Naive thymus-derived CD4-positive, alpha-beta T cell (primary cell): ENCODE measurements at places on chromosomes 2 and 18. TPM values are rescaled to one million over a fixed set of nuclear protein-coding genes. Genes with fewer than 3 reads are reported as not detected.

EGR4 gene
- polyA plus RNA-seq = not detected

CNDP1 gene
- polyA plus RNA-seq = 0.12 TPM

TEX44 gene
- polyA plus RNA-seq = not detected

DNA sequence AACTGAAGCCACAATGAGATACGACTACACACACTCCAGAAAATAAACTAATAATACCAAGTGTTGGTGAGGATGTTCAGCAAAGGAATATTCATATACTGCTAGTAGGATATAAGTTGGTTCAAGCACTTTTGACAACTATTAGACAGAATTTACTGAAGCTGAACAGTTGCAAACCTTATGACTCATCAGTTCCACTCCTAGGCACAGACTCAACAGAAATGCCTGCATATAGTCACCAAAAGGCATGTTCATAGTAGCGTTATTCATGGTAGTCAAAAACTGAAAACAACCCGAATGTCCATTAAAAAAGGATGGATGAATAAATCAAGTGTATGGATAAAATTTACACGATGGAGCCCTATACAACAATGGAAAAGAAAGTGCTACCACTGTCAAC lies 232.0 kb downstream of the ANAPC1 start:
- H3K27ac ChIP-seq = no peak overlapping the region
- H3K36me3 ChIP-seq = no peaks in the 10 kb centered on the region
- no peak overlapping the region for H3K4me3 ChIP-seq
- DNase-seq = no peak
- H3K4me1 ChIP-seq = no peaks in the 10 kb centered on the region

DNA sequence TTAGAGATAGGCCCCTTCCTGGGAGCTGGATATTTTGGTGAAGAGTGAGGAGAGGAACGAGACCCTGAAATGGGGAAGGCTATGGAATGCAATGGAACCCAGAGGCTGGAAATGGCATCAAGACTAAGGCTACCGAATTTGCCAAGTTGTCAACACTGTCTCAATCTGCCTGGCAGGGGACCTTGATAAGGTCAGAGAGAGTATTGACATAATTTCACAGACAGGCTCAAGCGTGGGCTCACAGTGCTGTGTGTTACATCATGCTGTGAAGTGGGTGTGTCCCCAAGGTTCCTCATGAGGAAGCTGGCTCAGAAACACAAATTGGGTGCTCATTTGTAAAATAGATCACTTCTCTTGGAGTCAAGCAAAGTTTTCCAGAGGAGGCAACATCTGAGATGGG lies 51.8 kb upstream of the CYRIA start:
- DNase-seq = no peak
- H3K36me3 ChIP-seq = no peaks in the 10 kb centered on the region
- no peaks in the 10 kb centered on the region for H3K4me1 ChIP-seq
- no peak overlapping the region for H3K4me3 ChIP-seq

GRCh38 chr2:143960177-143960576 lies 559.7 kb downstream of the ZEB2 start:
- H3K4me3 ChIP-seq = no peak overlapping the region
- H3K27ac ChIP-seq = no peak overlapping the region
- no peaks in the 10 kb centered on the region for H3K4me1 ChIP-seq
- H3K36me3 ChIP-seq = no peaks in the 10 kb centered on the region

GRCh38 chr2:8867363-8867762 lies 29.9 kb upstream of the KIDINS220 start:
- H3K4me3 ChIP-seq = no peak overlapping the region
- no peak for DNase-seq
- H3K27ac ChIP-seq = no peak overlapping the region

DNA sequence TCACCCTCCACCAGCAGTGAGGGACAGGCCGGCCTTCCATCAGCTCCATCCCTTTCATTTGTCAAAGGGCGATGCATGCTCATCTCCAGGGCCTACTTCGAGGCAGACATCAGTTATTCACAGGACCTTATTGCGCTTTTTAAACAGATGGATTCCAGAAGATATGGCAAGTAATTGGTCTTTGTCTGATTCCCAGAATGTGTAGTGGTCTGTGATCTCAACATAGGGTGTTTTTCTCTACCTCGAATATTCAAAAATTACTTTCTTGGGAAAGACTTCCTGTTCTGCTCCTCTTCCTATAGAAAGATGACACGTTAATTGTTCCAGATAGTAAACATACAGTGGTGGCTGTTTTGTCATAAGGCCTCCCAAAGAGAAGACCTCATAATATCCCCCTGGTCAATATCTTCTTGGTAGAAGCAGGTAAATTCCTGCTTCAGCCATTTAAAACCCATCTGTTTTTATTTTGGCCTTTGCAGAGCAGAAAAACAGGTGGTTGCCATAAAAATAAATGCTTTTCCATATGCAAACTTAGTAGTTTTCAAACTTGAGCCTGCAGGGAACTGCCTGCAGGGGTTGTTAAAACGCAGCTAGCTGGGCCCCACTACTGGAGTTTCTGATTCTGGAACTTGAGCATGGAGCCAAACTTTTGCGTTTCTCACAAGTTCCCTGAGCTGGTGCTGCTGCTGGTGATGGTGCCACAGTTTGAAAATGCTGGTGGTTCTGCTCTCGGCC lies 8.2 kb downstream of the SMARCAL1 start:
- H3K27me3 ChIP-seq = no peaks in the 10 kb centered on the region
- H3K36me3 ChIP-seq = peaks cover 71% of the 10 kb centered on the region
- H3K4me3 ChIP-seq = no peak overlapping the region
- no peak for DNase-seq
- H3K27ac ChIP-seq = no peak overlapping the region

DNA sequence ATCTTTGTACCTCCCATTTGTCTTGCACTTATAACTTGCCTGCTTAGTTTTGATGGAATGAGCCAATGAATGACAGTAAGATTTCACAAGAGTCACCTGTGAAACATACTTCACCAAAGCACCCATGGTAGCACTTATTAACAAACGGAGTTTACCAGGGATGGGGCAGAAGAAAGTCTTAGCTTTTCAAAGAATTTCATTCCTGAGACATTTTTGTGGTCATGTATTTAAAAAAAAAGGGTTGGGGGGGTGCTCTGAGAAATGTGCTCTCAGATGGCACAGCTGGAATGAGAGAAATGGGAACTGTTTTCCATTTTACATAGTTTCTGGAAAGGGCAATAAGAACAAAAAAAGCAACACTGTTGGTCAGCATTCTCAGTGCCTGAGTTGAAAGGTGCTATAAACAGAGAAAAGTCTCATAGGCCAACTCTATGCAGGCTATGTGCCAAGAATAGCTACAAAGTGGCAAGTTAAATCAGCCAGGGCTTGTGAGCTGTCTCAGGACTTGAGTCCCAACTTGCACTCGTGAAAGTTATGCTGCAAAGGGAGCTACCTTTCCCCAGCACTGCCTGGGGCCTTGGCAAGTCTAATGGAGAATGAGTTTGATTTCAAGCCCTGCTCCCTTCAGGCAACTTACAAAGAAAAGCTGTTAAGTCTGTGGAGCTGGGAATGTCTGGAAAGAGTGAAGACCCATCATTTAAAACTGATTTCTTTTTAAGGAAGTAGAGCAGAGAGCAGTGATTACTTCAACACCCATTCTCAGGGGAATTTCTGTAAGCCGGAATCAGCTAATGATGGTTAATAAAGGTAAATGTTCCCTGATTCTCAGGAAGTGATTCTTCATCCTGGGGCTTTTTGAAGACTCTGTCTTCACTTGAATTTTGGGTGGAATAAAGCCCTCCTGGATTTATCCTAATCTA lies 170.6 kb downstream of the SLC8A1 start:
- H3K4me1 ChIP-seq = no peaks in the 10 kb centered on the region
- H3K36me3 ChIP-seq = no peaks in the 10 kb centered on the region
- H3K4me3 ChIP-seq = no peak overlapping the region

DNA sequence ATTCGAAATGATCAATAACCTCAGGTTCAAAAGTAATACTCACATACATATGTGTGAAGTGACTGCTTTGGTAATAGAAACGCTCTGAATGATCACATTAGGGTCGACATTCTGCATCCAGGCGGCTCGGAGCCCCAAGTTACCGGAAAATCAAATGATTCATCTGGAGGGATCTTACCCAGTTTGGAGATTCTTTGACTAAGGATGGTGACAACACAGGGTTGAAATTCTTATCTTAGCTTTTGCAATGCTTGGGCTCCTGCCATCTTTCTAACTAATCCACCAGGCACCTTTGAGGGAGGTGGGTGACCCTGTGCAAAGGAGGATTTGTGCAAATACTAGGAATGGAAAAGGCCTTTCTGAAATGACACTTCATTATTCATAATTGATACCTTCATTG lies 10.8 kb downstream of the GBX2 start:
- no peak overlapping the region for H3K4me3 ChIP-seq
- no peak overlapping the region for H3K27ac ChIP-seq
- no peaks in the 10 kb centered on the region for H3K4me1 ChIP-seq
- no peaks in the 10 kb centered on the region for H3K36me3 ChIP-seq
- H3K27me3 ChIP-seq = no peaks in the 10 kb centered on the region

GRCh38 chr2:103174711-103175110 lies 412.9 kb downstream of the TMEM182 start:
- no peaks in the 10 kb centered on the region for H3K27me3 ChIP-seq
- DNase-seq = no peak
- H3K27ac ChIP-seq = no peak overlapping the region
- H3K4me3 ChIP-seq = no peak overlapping the region
- H3K4me1 ChIP-seq = no peaks in the 10 kb centered on the region
- no peaks in the 10 kb centered on the region for H3K36me3 ChIP-seq

- H3K36me3 ChIP-seq = no peaks in the 10 kb centered on the region
- no peaks in the 10 kb centered on the region for H3K27me3 ChIP-seq
- no peak overlapping the region for H3K4me3 ChIP-seq
These were observed 90.5 kb upstream of the TACR1 start for GRCh38 chr2:75289771-75290170.

- peak; percentile 14 for DNase-seq
- H3K27me3 ChIP-seq = no peaks in the 10 kb centered on the region
- H3K4me3 ChIP-seq = no peak overlapping the region
- no peaks in the 10 kb centered on the region for H3K4me1 ChIP-seq
- no peaks in the 10 kb centered on the region for H3K36me3 ChIP-seq
These were observed 89.2 kb downstream of the ZNF516 start for GRCh38 chr18:76405681-76406356.

DNA sequence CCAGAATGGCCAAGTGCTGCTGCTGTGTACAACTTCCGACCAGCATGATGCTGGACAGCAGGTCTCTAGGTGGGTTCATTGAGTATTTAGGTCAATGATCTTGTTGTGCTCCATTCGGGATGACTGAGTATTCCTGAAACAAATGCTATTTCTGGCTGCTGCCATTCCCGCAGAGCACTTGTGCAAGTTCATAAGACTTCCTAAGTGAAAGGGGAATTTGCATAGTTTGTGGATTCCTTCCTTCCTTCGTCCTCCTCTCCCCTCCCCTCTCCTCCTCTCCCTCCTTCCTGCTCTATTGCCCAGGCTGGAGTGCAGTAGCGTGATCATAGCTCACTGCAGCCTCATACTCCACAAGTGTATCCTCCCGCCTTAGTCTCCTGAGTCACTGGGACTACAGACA lies 40.4 kb downstream of the LDLRAD4 start:
- H3K4me3 ChIP-seq = no peak overlapping the region
- H3K27ac ChIP-seq = no peak overlapping the region
- no peak for DNase-seq
- no peaks in the 10 kb centered on the region for H3K36me3 ChIP-seq

- no peaks in the 10 kb centered on the region for H3K36me3 ChIP-seq
- no peak for DNase-seq
- no peaks in the 10 kb centered on the region for H3K27me3 ChIP-seq
- no peak overlapping the region for H3K4me3 ChIP-seq
- H3K27ac ChIP-seq = no peak overlapping the region
These were observed 87.2 kb downstream of the SMAD7 start for GRCh38 chr18:48863432-48864065.

DNA sequence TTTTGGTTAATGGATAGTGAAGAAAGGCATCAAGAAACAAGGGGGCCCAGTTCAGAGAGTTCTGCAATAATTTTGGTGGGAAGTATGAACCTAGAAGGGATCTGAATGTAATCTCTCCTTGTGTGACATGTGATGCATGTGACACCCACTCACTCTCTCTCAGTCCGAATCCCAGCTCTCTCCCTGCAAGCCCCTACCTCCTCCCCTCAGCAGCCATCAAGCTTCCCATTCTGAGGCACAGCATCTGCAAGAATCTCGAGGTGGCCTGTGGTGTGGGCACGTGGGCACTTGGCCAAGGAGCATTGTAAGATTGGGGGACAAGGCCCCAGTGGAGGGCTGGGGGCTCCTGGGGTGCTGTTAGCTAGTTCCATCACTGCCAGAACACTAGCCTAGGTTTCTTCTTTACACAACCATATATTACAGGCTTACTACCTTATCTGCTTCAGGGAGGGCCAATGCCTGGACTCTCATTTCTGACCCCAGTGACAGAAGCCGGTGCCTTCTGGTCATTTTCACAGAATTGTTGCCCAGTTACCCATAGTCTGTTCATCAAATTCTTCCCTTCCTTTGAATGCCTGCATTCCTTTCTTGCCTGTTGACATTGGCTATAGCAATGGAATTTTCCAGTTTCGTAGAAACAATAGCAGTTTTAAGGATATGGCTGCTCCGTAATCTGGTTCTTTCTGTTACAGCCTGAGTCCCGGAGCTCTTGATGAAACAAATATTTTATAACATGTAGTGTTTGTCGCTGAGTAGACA lies 13.3 kb upstream of the LCLAT1 start:
- H3K4me1 ChIP-seq = no peaks in the 10 kb centered on the region
- no peak for DNase-seq
- no peaks in the 10 kb centered on the region for H3K27me3 ChIP-seq
- H3K27ac ChIP-seq = no peak overlapping the region
- no peaks in the 10 kb centered on the region for H3K36me3 ChIP-seq

DNA sequence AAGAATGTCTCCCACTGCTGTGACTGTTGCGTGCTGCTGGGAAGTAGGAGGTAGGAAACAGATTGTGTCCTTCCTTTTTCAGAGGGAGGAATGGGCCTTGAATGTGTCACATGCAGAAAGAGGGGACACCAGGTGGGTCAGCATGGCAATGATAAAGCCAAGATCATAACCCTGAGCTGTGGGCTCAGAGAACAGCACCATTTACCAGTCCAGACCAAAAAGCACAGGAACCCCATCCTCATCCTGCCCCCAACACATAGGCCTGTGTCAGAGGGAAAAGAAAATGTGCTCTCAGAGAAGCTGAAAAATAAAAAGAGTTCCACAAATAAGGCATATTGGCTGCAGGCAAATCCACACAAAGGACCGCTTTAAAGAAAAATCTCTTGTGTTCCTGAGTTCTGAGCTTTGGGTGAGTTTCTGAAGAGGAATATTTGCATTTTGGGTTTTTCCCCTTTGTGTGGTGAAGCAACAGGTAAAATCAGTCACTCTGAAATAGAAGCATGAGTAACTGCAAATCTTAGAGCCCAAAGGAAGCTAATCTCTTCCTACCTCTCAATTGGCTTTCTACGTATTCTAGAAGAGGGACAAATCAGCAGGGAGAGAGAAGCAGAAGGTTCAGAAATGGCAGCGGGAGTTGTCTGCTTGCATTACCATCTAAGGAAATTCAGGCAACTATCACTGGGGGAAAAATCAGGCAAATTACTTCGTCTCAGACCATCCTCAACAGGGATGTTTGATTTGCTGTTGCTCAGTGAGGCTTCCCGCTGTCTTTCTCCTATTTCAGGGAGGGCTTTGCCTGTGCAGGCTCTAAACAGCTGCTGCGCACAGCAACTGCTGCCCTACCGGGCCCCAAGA lies 106.8 kb downstream of the BCL11A start:
- H3K4me1 ChIP-seq = no peaks in the 10 kb centered on the region
- H3K27ac ChIP-seq = no peak overlapping the region
- H3K27me3 ChIP-seq = no peaks in the 10 kb centered on the region
- H3K36me3 ChIP-seq = no peaks in the 10 kb centered on the region
- H3K4me3 ChIP-seq = no peak overlapping the region
